Fibroblast of skin of scalp (primary cell): ENCODE measurements at places on chromosomes 2 and 18.

GRCh38 chr2:13488965-13489364 lies 772.2 kb downstream of the TRIB2 start:
- DNase-seq: no peak

DNA sequence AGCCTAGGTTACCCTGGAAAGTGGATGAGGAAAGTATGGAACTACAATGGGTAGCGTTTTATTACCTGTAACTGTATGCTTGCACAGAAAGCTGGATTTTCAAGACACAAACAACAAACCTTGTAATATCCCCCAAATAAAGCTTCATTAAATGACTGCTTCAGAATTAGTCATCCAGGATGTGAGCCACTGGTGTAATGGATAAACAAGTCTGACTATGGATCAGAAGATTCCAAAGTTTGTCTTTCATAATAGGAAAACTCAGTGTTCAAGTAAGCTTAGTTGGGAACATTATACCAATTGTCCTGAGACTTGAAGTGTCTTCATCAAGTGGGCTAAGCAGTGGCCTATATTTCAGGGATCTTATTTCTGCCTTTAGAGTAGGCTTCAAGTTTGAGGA lies 518.8 kb downstream of the LRP1B start:
- no peak for DNase-seq

GRCh38 chr18:5309888-5310470 lies 14.5 kb upstream of the ZBTB14 start:
- DNase-seq: no peak

- no peak for DNase-seq
Measured at GRCh38 chr18:79614211-79614955, 65.2 kb upstream of the CTDP1 start.

DNA sequence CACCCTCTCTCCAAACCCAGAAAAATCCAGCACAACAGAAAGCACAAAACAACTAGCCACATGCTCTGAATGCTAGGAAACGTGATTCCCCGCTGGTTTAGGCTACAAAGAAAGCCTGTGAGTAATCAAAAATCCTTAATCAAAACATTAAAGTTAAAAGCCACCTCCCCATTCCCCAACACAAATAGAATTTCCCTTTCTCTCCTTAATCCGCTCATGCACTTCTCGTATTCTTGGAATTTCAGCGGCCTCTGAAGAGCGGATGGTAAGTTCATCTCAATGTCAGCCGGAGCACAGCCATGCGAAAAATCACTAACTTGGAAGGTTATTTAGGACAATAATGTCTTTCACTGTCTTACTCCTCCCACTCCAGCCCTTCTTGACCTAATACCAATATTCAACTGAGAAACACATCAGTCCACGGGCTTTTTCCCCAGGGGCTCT lies 126.7 kb downstream of the OSBPL1A start:
- peak; percentile 53 for DNase-seq

DNA sequence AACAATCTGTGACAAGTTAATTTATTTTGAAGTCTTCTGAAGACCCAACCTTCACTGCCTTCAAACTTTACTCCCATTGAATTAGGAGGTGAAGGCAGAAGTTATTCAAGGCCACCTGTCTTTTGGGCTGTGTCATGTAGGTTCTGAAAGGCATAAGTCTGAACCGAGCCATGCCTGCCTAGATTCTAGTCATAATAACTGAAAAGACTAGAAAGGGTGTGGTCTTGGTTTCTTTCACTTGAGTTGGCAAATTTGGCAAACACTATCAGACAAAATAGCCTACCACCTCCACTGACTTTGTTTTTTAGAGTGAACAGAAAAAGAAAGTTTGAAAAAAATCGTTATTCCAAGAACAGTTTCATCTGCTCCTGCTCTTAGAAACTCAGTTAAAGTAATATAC lies 38.4 kb downstream of the PPM1B start:
- no peak for DNase-seq

DNA sequence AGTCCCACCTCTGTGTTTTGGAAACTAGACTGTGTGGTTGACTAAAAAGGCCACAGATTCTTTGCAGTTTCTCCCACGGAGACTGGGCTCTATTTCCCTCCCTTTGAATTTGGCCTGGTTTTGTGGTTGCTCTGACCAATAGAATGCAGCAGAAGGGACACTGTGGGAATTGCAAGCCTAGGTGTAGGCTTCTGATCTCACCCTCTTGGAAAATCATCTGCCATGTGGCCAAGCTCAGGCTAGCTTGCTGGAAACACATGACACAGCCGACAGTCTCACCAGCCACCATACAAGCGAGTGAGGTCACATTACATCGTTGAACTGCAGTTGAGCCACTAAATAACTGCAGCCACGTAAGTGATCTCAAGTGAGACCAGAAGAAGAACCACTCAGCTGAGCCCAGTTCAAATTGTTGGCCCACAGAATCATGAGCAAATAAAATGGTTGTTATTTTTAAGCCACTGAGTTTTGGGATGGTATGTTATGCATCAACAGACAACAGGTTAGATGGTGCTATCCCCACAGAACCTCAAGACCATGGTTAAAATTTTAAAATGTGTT lies 319.1 kb upstream of the MEX3C start:
- no peak for DNase-seq

DNA sequence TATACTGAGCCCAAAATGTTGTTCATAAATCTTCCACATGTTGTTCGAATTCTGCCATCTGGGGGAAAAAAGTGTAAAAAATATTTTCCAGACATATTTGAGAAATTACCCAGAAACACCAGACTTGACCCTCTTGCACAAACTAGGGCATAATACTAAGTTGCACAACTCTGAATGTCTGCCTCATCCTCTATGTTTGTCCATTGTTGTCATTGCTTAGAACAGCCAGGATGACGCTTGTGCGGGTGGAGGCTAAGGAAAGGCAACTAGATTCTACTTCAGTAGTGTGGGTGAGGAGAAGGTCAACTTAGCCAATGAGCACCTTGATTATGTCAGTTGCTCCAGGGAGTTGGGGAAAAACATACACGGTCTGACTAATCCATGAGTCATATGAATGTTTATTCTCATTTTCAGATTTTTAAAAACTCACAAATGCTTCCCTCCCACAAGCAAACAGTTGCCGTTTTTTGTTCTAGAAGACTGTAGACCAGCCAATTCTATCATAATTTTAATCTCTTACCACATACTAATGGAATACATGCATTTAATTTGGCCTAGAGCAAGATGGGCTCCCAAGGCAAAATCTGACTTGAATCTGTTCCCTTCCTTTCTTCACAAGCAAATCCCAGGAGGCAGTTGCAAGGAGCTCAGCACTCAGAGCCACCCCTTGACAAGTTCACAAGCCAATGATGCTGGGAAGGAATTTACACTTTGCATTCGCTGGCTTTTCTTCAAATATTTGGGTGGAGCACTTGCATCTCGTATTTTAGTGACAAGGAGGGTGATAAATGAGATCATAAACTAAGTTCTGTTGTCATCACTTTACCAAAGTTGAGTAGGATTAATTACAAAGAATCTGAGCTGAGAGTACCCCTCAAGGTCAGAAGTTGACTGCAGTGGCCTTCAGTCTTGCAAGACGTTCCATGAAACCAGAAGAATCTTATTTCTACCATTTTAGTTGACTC lies 163.2 kb upstream of the TWIST2 start:
- peak; percentile 83 for DNase-seq

- DNase-seq: peak; percentile 57
Measured at GRCh38 chr2:239561446-239562001, 160.7 kb upstream of the HDAC4 start.

GRCh38 chr2:111116843-111117597 lies 3.7 kb upstream of the BCL2L11 start:
- DNase-seq: peak; percentile 75

- DNase-seq: no peak
Measured at GRCh38 chr2:128269063-128269989, 49.3 kb downstream of the HS6ST1 start.

DNA sequence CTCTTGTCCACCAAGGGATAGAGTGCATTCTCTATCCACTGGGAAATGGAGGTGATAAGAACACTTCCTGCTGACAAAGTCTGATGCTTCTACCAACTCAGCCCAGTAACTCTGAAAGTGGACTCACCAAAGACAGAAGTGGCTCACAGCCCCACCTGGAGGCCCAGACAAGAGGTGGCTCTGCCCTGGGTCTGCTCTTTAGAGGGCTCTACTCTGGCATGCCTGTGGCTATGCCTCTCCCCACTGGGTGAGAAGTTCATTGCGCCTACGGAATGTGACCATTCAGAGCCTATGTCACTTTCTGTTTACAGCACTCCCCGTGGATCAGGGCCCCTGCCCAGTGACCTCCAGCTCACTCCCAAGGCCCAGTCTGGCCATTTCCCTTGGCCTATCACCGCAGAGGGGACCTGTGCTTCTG lies 13.5 kb upstream of the XDH start:
- no peak for DNase-seq

DNA sequence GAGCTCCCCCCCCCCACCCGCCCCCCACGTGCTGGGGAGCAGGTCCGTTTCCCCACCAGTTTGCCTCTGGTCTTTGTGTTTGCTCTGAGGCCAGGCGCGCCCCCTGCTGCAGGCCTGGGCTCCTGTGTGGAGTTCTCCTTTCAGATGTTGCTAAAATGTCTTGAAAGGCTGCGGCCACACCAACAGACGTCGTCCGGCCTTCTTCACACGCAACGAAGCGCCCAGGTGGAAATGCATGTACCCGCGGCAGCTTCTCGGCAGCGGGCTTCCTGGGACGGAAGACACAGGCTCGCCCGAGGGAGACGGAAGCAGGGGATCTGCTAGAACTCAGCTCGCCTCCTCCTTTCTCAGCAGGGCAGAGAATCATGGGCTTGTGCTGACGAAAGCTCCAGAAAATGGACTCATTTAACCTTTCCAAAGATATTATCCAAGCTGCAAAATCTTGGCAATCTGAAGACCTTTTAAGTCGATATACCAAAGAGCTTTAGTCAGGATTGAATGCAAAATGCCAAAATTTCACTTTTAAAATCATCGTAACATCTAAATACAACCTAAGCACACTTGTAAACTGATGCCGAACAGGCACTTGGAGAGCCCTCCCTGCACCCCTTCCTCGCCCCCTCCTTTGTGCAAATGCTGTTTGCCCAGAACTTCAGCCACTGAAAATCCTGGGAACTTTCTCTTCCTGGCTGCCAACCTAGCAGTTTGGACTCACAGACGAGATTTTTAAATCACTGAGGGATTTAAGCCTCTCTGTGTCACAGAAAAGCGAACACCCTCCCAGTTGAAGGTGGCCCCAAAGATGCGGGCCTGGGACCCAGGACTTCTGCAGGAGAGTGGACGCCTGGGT lies 125.5 kb upstream of the ZNF516 start:
- peak; percentile 73 for DNase-seq

DNA sequence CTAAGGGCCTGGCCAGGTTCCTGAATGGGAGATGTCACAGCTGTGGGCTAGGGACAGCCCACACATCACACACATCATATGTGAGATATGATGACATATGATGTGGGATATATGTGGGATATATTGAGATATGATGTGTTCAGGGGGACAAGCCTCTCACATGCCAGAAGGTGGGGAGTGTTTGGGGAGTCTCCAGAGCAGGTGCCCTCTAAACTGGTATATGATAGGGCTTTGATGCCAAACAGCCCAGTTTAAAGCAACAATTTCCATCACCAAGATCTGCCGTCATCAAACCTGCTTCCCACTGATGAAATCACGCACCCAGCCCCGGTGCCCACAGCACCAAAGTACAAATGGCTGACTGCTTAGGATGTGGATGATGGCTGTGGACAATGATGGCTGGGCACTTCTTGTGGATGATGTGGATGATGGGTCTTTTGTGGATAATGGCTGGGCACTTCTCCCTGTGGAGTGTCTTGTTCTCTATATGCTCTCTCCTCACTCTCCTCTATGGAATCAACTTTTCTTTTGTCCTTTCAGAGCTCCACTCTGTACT lies 50.9 kb downstream of the FBLN7 start:
- no peak for DNase-seq

GRCh38 chr2:143034292-143035074 lies 94.7 kb upstream of the ARHGAP15 start:
- peak; percentile 84 for DNase-seq

DNA sequence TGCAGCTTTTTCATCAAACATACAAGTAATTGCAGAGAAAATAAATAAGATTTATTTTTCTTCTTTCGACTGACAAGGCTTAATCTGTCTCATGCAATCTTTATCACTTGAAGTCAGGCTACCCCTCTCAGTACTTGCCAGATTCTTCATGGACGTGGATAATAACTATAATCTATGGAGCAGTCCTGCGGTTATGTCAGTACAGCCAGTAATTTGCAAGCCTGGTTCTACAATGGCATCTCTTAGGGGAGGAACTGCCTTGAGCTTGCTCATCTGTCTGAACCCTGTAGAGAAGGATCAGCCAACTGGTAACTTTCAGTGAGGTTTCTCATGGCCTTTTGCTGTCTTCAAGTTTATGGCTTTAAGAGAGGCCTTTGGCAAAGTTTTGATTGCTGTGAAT lies 35.5 kb upstream of the LRRTM1 start:
- DNase-seq: no peak

DNA sequence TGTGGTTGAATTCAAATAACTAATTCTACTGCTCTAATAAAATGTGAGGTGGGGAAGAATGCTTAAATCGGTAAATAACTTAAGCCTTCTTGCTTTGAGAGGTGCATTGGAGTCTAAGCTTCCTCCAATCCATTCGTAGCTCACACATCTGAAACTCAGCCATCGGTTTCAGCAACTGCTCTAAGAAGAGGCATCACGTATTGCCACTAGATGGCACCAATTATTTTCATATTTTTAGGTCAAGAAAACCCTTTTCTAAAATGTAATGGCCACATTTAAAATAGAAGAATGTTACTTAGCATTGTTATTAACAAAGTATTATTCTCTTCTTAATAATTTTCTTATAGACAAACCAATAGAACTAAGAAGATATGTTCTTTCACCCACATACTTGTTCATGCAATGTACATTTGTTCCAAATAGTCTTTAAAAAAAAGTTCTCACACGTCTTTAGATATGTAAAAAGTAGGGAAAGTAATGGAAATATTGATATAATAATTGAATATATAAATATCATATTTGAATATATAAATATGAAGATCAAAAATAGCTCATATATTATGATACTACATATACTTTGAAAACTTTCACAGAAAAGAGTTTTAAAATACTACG lies 229.8 kb downstream of the CCDC178 start:
- peak; percentile 36 for DNase-seq

- DNase-seq: no peak
Measured at GRCh38 chr18:12811191-12811950, 72.7 kb downstream of the PTPN2 start.

DNA sequence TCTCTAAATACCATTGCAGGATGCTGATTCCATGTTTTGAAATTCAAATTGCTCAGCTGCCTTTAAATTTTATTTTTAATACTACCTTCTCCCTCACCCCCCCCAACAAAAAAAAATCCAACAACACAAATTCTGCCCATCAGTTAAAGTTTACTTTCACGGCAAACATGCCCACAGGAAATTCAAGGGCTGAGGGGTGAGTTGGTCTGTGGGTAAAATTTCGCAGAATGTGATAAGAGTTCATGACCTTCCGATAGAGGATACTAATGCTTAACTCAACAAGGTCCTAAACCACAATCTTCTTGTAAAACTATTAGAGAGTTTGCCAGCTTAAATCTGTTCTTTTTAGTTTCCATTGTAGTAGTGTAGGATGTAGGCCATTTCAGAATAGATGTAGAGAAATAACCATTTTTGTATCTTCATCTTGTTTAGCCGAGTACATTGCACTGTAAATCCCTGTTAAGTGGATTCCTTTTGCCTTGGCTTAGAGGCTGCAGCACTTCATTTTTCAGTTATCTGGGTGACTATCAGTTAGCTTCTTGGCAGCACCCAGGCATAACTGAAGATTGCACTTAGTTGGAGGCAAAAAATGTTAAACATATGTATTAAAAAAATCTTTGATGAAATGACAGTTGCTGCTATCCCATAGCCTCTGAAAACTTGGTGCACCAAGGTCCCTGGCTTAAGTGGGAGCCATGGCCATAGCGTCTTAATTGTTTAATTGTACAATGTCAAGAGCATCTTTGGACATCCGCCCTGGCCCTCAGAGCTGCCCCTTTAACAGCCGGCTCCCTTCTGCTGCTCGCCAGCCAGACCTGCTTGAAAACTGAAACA lies 232.3 kb downstream of the HAUS1 start:
- no peak for DNase-seq
